ENCODE measurements at places on chromosomes 5 and 9.

DNA sequence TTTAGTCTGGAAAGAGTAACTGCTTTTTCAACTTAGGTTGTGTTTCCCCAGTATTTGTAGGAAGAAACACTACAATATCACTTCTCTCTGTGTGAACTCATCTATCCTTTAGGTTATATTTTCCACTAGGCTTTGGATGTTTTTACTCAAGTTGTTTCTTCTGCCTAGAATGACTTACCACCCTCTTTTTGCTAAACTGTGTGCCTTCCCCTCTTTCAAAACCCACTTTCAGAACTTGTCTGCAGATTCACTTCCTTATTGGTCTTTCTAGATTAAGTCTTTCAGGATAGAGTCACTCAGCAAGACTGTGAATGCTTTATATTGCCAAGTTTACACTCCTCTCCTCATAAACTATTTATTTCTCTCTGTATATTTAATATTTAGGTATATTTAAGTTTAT, 14.2 kb upstream of the CAST start:
- no peak for DNase-seq

DNA sequence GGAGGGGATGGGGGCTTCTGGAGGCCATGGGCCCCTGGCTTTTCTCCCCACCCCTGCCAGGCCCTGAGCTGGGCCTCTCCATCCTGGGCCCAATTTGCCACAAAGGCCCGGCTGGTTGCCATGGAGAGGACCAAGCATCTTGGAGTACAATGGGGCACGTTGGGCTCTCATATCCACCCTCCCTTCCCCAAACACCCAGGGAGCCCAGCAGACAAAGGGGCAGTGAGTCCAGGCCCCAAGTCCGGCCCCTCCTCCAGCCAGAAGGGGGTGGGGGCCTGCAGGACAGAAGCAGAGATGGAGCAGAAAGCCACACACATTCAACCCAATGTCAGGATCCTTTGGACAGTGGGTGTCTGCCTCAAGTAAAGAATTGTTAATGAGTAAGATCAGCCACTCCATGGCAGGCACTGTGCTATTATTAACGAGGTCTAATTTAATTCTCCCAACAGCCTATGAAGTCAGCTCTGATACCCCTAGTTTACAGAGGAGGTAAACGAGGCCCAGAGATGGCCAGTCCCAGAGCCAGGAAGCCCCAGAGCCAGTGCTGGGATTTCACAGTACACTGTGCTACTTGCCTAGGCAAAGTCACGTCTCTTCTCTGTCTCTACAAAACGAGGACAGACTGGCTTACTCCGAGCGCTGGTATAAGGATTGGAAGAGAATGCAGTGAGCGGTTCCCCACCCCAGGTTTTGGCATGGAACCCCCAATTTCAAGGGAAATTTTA, 2.3 kb downstream of the CRB2 start:
- no peak for DNase-seq

DNA sequence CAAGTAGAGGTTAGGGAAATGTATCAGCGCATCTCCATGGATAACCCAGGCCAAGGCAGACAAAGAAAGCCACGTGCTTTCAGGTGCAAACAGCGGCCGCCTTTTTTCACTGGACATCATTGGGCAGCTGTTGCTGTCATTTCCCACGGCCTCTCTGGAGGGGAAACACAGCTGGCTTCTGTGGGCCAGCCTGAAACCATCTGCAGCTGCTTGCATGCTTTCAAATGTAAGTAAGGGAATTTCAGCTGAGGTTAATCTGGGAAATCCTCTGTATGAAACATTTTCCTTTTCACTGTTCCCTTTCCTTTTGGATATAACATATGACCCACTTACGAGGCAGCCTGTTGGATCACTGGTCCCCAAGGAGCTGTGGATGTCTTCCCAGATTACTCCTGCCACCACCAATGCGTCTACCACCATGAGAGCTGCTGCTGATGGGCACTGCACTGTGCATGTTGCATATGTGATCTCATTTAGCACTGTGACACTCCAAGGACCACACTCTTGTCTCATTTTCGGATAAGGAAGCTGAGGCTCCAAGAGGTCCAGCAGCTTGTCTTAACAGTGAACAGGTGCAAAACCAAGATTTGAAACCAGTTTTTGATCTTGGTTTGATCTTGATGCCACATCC, 106.3 kb downstream of the C9orf152 start:
- DNase-seq: peak; percentile 75

- DNase-seq: no peak
Measured at GRCh38 chr9:110575945-110576344, 3.6 kb downstream of the SVEP1 start.

DNA sequence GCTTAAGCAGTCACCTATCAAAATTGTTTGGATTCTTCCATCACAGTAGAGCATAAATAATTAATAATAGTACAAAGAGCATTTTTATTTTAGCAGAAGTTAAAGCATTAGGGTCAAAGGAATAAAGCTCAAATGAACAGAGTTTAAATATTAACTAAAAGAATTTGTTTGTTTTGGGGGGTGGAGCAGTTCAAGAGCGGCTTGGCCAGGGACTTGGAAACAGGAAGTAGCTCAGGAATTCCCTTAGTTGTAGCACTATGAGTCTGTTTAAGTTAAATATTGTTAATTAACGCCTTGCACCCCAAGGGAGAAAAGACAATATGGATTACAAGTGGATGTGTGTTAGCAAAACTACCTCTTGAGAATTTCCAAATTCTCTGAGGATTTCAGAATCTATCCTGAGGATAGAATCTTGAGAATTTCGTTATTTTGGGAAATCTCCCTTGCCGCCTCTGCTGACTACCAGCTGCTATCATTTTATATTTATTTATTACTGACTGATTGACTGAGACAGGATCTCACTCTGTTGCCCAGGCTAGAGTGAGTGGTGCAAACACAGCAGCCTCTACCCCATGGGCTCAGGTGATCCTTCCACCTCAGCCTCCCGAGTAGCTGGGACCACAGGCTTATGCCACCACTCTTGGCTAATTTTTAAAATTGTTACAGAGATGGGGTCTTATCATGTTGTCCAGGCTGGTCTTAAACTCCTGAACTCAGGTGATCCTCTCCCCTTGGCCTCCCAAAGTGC, 96.7 kb upstream of the CHD1 start:
- peak; percentile 66 for DNase-seq

DNA sequence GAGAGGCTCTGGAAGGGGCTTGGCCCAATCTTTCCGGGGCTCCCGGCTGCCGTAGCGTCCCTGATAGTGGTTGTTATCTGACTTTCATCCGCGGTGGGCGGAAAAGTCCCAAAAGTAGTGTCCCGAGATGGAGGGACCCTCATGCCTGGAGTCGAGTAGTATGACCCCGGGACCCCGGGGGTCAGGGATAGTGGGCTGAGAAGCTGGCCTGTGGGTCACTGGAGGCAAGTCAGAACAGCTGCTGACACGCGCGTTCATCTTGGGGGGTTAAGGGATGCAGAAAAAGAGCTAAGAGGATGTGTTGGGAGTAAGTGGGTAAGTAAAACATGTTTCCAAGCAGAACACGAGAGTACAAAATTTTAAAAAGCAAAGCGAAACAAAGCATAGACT, 123.4 kb downstream of the TMEM161B start:
- DNase-seq: no peak

DNA sequence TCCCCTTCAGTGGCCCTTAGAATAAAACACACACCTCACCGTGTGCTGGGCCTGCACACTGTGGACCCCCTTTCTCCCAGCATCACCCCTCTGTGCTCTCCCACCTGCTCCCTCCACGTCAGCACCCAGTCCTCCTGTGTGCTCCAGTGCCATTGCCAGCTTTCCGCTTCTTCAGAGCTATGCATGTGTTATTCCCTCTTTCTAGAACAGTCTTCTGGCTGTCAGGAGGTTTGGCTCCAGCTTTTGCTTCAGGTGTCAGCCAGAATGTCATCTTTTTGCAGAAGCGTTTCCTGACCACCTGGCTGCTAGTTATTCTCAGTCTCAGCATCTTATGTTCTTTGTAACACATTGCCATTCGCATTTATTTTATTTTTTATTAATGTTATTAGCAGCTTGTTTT, 119.7 kb downstream of the TLE4 start:
- no peak for DNase-seq

DNA sequence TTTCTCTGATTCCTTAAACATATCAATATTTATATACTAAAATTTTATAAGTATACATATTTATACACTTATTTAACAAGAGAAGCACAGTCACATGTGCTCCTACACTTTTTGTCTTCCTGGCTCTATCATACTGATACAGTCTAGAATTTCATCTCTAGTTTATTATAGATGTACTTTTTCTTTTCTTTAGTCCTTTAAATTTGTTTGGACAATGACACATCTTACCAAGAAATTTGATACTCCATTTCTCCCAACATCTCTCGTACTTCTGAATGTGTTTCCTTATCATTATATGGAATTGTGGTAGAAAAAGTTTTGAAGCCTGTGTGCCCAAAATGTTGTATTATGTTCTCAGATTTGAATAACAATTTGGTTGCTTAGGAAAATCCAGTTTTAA, 104.6 kb downstream of the DMRT2 start:
- no peak for DNase-seq

- DNase-seq: peak; percentile 34
Measured at GRCh38 chr9:88065619-88066018, 72.7 kb downstream of the SPATA31C2 start.

- no peak for DNase-seq
Measured at GRCh38 chr9:6186691-6187090, 28.9 kb upstream of the IL33 start.

DNA sequence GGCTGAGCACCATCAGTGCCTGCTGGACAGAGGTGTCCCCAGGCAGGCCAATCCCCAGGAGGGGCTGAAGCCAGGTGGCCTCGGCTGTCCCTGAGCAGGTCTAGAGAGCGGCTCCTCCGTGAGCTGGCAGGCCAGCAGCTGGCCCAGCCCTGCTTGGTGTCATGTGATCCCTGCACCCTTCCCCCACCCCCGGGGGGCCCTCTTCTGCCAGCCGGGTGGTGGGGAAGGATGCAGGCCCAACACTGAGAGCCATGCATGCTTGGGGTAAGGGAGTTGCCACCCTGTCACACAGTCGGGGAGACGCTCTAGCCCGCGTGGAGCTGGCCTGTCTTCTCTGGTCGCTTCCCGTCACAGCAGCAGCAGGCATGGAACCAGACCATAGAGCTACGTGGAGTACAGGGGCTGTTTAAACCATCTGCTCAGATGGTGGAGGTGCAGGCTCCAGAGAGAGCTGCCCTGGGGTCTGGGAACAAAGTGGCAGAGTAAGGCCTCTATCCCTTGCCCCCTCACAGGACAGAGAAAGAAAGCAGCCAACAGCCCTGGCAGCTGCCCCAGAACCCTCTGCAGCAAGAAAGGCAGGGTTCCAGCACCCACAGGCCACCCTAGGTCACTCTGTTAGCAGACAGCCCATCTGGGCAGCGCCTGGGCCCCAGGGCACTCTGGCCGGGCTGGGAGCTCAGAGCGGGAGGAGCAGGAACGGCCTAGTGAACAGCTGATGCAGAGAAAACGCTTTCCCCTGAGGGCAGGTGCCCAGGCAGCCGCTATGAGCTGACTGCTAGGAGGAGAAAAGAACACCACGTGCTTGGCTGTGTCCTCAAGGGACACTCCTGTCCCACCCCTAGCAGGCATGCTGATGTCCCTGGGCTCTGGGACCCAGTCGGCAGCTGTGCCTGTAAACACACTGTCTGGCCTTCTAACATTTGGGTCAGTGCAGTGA, 6.8 kb downstream of the RALGDS start:
- no peak for DNase-seq

- no peak for DNase-seq
Measured at GRCh38 chr5:137627293-137627692, 108.6 kb downstream of the KLHL3 start.

GRCh38 chr5:134041570-134042411, 37.0 kb upstream of the VDAC1 start:
- DNase-seq: no peak

DNA sequence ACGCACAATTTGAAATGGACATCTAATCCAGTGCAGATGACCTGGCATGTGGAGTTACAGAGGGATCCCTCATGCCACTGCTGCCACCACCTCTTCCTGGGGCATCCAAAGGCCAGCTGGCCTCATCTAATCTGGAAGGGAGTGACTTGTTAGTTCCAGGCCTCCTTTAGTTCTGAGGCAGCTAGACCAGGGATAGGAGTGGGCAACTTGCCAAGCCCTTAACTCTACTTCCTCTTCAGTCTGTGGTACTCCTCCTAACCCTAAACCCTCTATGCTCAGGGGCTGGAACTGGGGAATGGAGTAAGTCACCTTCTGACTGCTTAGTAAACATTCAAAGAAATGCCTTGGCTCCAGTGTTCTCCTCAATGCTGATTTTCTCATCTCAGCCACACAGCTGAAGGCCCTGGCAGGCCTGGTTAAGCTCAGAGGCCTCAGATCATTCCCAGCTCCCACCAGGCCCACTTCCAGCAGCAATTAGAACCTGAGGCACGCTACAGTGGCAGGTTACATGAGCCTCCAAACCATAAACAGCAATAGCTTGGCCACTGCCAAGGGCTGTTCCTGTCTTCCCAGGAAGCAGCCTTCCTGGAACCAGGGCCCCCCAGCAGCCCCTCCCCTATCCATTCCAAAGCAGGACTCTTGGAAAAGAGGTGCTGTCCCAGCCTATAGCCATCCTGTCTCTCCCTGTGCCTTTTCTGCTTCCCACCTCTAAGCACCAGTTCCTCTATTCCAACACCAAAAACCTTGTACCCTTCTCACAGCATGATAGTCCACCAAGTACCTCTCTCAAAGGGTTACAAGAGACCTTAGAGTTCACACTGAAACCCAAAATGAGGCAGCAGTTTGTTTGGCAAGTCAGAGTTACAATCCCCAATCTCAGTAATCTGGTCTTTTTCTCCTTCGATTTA, 2.0 kb downstream of the EIF4EBP3 start:
- DNase-seq: peak; percentile 92

GRCh38 chr9:129574911-129575585, 45.9 kb downstream of the C9orf50 start:
- DNase-seq: no peak

GRCh38 chr9:106432631-106433030, 430.3 kb upstream of the ZNF462 start:
- no peak for DNase-seq

- DNase-seq: no peak
Measured at GRCh38 chr5:65268525-65268924, 213.2 kb downstream of the ADAMTS6 start.

DNA sequence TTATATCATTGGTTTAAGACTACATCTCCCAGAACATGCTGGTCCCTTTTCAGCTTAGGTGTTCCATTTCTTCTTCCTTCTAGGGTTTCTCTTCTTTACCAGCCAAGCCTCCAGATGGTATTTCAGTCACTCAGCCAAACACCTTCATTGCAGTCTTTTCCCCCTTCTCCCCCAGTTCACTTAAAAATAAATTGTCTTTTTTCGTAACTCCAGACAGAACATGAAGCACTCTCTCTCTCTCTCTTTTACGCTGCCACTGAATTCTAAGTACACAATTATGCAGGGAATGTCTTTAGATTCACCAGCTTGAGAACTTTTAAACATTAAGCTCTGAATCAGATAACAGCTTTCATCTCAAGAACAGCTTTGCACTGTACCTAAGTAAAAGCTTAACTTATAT, 419.7 kb upstream of the BRINP1 start:
- DNase-seq: no peak
